Lower lobe of right lung (tissue), 2 donors: ENCODE measurements at places on chromosomes 7 and 10.

- no peak for DNase-seq
Observed at GRCh38 chr7:71364551-71364950, 232.6 kb downstream of the GALNT17 start.

GRCh38 chr7:17618652-17618974 lies 320.2 kb downstream of the AHR start:
- no peak for DNase-seq

- DNase-seq = no peak
Observed at GRCh38 chr7:4665661-4666060, 16.4 kb upstream of the FOXK1 start.

DNA sequence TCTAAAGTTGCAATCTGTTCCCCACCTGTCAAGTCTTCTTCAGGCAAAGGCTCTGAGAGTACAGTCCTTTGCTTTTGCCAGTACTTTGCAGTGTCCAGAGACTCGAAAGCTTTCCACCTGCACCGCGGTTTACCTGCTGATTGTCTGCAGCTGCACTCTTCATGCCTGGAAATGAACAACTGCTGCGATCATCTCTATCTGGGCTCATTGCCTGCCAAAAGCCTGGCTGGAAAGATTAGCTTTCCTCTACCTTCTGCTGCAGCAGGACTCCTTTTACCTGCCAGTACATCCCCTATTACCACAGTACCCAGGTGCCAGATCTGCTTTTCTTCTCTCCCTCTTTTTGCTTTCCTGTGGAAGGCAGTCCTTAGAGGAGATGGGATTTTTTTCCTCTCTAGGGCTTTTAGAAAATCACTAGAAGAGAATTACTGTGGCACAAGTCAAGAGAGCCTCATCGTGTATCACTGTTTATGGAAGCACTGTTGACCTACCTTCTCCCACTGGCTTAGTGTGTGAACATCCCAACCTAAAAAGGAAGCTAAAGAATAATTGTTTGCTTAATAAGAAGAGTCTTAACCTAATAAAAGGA lies 2.2 kb downstream of the STRIP2 start:
- DNase-seq = no peak

DNA sequence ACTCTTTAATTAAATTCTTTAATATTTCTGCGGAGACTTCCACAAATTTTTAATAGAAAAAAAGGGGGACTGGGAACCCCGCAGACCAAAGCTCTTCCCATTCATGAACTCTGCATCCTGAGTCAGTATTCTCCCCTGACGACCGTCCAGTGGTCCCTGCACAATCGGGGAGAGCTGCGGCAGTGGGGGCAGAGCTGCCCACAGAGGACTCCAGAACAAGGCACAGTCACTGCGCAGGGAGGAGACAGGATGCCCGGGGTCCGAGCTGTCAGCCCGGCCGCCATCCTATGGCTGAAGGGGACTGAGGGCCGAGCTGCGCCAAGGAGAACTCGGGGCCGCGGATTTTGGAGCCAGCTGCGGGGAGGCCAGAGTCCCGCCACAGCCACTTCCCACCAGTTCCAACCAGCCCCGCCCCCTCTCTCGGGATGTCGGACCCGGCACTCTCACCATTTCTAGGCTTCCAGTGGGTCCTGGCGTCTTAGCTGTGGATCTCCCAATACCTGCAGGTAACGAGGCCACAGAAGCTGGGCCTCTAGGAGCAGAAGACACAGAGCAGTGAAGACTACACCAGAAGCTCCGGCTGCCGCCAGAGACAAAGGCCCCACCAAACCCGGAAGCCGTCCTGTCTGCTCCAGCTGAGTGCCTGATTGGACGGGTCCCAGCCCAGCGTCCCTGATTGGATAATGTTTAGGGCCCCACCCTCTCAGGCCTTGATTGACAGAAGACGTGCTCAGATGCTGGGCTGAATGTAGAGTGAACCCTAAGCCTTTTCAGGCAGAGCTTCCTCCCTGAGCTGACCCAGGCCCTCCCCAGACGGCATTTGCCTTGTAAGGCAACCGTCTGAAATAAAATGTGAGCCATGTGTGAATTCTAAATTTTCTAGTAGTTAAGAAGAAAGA lies at the start of gene ERV3-1:
Gene ERV3-1, minus strand, starts transcription at position 594 of the 899 bp plus-strand sequence. CDS start 13,661 bp downstream, outside the sequence.
- peak; percentile 97 for DNase-seq

GRCh38 chr10:69866688-69867461 lies 65.2 kb downstream of the COL13A1 start:
- DNase-seq = no peak

GRCh38 chr7:27680610-27681009 lies 17.9 kb upstream of the HIBADH start:
- no peak for DNase-seq

DNA sequence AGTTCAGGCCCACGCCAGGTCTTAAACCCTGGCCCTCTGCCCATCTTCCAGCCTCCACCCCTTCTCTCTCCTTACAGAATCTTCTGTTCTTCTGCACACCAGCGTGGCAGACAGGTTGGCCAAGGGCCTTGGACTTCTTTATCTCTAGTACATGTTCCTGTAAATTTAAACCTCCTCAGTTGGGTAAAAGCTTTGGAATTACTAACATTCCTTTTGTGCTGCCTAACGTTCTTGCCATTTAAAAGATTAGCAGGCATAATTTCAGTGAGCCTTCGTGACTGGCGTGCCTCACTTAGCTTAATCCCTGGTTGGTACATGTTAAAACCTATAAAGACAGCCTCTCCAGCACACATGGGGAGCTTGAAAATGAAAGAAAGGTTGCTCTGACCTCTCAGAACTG lies 192.2 kb downstream of the CUX1 start:
- peak; percentile 55 for DNase-seq

DNA sequence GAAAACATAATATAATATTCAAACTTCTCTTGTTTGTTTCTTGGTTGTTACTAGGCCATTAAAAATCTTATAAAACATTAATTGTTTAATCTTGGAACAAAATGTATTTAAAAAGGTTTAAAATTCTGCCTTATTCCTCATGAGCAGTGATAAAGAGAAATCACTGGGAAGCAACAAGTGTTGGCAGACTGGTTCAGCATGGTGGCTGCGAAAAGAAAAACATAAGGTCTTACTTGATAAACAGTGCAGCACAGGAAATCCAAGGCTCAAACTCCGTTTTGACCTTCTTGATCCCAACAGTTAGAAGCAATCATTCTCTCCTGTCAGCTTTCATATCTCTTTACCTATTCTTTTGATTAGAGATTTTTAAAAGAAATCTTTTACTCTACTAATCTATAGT lies 530.8 kb downstream of the CNTNAP2 start:
- no peak for DNase-seq

- no peak for DNase-seq
Observed at GRCh38 chr7:98240961-98241673, 10.9 kb downstream of the TECPR1 start.

- DNase-seq = no peak
Observed at GRCh38 chr7:100513212-100513810, 25.7 kb upstream of the AGFG2 start.

DNA sequence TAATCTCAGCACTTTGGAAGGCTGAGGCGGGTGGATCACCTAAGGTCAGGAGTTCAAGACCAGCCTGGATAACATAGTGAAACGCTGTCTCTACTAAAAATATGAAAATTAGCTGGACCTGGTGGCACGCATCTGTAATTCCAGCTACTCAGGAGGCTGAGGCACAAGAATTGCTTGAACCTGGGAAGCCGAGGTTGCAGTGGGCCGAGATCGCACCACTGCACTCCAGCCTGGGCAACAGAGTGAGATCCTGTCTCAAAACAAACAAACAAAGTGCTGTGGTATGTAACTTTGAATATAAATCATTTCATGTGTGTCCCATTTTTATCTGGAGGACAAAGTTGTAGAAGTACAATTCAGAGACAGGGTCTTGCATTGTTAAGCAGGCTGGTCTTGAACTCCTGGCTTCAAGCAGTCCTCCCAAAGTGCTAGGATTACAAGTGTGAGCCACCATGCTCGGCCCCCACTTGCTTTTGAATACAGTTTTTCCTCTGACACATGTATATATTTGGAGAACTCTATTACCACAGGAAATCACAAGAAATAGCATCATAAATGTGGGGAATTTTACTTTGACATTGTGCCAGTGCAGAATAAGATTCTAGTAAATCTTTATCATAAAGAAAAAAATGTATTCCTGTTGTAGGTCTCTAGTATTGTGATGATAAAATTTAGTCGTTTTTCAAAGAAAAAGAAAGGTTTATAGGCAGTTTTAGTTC lies 32.6 kb downstream of the PTPN12 start:
- DNase-seq = no peak

GRCh38 chr7:140048989-140049338 lies 13.8 kb downstream of the PARP12 start:
- no peak for DNase-seq

- no peak for DNase-seq
Observed at GRCh38 chr7:137860542-137860941, 13.8 kb upstream of the DGKI start.

DNA sequence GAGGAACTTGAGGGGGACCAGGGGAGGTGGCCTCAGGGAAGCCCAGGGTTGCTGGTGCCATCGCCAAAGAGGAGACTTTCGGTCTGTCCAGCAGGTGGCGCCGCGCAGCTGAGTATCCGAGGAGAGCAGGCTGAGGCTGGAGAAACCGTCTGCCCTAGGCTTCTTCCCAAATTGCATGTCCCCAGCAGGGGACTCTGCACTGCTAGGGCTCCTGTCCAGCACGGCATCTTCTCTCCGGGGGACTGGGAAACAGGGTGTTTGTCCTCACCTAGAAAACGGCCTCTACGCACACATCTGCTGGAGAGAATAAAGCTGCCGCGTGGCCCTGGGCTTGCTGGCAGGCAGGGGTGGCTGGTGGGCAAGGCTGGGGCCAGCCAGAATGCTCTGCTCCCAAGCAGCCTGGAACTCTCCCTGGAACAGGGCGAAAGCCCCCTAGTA lies 161.9 kb downstream of the SH2D4B start:
- peak; percentile 85 for DNase-seq

GRCh38 chr7:125845686-125846085 lies 916.1 kb upstream of the POT1 start:
- no peak for DNase-seq

DNA sequence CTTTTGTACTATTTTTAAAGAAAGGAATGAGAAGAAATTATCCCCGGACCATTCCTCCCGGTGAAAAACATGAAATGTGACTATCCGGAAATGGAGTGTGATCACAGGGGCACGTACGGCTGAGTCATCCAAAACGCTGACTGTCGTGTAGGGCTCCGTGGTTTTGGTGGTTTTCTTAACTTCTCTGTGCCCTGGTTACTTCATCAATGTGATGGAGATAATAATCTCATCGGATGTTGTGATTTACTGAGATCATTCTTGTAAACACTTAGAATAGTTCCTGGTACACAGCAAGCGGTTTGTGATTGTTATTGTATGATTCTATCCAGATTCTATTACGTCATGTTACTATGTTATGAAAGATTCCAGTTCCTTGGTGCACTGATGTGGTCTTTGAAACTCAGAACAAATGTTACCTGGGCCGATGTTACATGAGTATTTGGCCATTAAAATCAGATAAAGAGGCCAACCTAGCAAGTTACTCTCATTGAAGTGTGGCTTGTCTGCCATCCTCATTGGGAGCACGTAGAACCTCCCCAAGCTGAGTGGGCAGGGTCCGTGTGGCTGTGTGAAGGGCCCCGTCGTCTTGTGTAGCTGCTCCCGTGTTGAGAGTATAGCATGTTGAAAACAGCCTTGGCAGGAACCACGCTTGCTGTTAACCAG lies 99.5 kb downstream of the CAMK1D start:
- no peak for DNase-seq

DNA sequence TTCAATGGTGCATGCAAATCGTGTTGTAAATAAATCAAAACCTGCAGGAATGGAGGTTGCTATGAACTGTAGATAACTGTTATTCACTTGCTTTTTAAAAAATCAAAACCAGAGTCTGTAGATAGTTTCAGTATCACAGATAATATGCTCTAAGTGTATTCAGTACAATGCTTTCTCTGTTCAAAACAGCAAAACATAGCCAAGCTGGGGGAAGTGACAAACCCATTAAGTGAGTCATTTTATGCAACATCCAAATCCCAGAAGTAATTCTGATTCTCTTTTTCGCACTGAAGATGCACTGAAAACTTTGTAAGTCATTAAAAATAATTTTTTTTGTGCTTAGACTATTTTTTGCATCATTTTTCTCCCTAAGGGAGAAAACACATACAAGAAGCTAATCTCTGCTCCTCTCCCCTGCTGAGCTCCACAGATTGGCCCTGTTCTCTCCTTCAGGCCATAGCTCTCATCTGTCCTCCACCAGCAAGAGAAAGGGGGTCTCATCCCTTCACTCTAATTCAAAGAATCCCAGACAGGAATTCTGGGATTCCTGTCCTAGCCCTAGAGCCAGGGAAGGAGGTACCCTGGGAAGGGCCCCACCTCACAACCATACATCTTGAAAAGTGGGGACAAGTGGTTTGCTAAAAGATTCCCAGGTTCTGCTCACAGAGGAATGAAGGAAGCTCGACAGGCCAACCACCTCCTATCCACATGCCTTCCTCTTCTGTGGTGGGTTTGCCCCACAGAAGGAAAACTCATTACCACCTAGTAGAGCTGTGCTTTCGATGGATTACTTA lies 4.9 kb downstream of the PRTFDC1 start:
- no peak for DNase-seq
